ENCODE measurements at places on chromosomes 16 and 17.

- no peak for DNase-seq
Measured at GRCh38 chr16:3608069-3608468, 3.3 kb downstream of the SLX4 start.

DNA sequence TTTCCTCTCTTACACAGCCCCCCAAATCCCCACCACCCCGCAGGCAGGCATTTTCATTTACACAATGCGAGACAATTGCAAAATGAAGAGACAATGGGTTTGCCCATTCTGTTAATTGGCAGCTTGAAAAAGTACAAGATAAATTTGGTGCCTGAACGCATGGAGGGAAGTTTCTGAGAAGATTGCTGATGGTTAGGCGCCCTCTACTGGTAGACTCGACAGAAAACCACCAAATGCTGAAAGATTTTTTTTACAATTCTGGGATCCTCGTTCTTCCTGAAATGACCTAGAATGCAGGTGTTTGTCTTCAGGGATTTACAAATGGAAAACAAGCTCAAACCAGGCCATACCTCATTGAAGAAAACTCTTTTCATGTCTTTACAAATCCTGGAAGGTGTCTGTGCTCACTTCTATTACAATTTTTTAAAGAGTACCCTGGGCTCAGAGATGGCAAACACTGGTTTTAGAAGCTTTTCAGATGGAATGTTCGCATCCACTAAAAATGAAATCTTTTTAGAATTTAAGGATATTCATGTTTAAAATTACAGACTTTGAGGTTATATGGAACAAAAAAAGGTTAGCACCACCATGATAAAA is 338.5 kb downstream of the PMP22 start:
- DNase-seq, result no peak

- DNase-seq, result no peak
Measured at GRCh38 chr16:51968749-51969148, 578.2 kb downstream of the TOX3 start.

GRCh38 chr17:37825851-37826250 is 81.0 kb upstream of the HNF1B start:
- no peak for DNase-seq

DNA sequence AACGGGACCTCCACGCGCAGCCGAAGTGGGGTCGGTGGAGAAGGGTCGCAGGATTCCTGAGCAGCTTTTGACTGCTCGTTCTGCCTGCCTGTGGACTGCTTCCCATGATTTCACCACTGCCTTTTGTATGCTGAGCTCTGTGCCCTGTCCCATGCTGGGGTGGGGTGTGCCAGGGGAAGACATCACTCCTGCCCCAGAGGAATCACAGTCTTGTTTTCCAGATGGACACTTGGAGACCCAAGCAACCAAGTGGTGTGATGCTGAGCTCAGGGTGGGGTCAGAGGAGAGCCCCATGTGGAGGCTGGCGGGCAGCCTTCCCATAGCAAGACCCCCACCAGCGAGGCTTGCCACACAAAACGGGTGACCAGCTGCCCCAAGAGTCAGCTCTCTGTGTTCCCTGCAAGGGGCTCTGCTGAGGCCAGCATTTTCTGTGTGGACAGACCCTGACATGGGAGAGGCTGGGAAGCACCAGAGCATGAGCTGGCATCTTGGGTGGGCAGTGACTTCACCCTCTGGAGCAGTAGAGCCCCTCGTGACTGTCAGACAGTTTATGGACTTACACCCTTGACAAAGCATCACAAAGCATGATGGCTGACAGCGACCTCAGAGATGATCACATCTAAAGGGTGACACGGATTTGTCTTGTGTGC is 111.9 kb downstream of the GNAO1 start:
- DNase-seq, result no peak

DNA sequence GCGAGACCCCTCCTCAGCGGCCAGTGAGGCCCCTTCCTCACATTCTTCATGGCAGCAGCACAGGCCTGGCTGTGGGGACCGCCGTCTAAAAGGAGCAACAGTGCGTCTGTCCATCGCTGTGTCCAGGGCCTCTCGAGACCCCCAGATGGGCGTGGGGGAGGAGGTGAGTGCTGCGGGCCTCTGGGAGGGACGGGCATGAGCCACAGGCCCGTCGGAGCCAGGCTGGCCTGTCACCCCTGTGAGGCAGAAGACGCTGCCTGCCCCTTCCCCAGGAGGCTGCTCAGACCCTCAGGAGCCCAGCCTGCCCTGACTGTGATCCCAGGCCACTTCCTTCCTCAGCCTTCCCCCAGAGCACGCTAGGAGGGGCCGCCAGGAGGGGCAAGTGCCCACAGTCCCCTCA is 2.1 kb upstream of the PYCR1 start:
- no peak for DNase-seq

DNA sequence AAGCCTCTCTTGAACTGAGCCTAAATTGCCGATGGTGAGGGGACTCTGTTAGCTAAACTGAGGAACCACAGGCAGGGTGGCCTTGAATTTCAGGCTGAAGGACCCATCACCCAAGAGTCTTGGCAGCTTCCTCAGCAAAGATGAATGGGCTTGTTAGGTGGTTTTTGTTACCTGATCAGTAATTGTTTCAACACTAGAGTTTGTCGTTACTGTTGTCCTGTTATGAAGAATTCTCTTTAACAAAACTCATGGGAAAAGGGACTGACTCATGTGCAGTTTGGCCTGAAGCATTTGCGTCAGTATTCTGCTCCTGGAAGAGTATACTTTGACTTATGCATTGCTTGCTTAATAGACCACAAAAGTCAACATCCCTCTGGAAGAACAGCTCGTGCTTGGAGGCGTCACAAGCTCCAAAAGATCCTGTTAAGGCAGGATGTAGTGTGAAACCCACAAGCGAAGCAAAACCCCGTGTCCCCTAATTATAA is 206.0 kb downstream of the IRX3 start:
- no peak for DNase-seq

GRCh38 chr17:35664685-35665084 is 66.8 kb upstream of the RASL10B start:
- no peak for DNase-seq

DNA sequence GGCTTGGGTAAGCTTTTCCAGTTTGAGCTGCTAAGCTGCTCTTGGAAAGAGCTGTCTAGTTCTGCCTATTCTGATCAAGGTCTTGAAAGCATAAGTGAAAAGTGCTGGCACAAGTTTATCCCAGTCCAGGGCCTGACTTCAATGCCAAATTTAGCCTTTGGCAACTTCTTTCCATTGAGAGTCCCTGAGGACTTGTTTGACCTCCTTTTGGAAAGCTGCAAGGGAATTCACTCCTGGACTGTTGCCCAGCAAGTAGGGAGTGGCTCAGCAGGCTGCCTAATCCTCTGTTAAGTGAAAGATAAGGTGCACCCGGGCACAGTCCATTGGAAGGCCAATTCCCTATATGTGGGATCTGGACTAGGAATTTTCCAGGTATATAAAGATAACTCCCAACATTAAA is 16.0 kb upstream of the TANC2 start:
- no peak for DNase-seq

DNA sequence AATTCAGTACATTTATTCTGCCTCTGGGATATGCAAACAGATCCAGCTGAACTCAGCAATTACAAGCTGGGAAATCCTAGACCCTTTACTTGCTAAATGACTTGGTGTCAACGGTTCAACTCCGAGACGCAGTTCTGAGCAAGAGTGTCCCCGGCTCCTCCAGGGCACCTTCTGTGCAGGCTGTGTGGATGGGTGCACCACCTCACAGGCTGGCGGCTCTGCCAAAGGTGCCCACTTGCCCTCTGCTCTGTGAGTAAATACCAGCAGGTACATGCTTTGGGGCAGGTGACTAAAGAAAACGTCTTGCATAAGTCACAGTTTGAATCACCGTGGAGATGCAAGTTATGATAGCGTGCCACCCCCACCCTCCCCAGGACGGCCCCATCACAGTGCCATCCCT is 23.3 kb downstream of the MAP1LC3B start:
- DNase-seq, result no peak

GRCh38 chr16:53511403-53512280 is 8.6 kb upstream of the AKTIP start:
- DNase-seq, result peak; percentile 37

DNA sequence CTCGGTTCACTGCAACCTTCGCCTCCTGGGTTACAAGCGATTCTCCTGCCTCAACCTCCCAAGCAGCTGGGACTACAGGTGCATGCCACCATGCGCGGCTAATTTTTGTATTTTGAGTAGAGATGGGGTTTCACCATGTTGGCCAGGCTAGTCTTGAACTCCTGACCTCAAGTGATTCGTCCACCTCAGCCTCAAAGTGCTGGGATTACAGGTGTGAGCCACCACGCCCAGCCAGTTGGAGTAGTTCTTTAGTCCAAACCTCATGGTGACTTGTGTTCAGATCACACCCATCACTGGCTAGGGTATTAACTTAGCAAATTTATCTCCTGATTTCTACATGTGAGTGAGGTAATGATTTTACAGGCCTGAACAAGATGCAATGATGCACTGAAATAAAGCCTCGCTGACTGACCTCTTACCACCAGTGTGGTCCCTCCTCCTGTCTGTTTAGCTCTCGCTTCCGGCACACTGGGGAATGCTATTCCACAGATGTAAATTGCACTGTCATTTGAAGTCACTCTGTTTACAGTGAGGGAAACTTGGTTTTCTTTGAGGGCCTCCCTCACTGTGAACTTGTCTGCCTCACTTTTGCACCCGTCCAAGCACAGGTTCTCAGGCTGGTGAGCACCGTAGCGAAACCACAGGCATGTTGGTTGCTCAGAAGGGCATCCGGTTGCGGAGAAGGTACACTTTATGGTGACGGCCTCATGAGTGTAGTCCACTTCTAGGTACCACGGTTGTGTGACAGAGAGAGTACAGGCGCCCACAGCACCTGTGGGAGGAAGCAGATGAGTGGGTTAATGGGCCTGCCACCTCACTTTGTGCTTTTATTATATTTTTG is 5.5 kb downstream of the IGSF6 start:
- no peak for DNase-seq

DNA sequence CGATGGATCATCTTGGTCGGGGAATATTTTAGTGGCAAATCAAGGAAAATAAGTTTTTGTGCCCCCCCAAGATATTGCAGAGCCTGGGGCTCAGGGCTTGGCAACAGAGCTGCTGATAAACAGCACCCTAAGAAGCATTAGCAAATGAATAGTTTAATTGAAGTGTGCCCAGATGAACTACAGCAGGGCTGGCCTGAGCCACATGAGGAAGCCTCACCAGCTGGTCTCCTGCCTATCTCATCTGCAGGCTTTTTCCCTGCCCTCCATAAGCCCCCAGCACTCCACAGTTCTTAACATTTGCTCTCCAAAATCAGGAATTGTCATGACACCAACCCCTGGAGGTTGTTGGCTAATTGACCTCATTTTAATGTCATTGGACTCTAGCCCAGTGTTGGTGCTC is 480.2 kb downstream of the HS3ST3B1 start:
- no peak for DNase-seq

DNA sequence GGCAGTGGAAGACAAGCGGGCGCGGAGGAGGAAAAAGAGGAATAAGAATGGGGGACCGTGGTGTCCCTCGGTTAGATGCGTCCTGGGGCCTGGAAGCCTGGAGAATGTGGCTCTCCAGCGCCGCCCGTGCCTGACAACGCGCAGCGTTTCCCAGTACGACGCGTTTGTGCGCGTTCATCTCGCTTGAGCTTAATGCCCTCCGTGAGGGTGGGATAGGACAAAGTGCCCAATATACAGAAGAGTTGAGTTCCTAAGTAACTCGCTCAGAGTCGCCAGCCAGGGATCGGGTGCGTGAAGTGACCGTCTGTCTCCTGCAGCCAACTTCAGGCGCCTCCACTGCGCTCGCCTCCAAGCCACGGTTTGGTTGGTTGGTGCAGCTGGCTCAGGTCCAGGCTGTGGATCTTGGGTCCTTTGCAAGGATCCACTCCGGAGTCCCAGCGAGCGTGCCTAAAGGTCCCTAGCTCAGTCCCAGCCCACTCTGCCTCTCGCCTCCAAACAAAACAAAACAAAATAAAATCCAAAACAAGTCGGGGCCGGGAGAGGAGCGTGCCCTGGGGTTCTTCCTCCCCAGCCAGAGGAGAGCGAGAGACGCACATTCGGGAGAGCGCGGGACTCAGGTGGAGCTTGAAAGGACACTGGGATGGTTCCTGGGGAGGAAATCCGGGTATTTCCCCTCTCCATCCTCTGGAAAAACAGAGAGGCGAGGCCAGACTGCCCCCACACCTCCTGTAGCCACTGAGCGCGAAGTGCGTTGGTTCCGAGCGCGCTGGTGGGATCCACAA is 974 bp downstream of the GALR2 start:
- DNase-seq, result no peak

- peak; percentile 24 for DNase-seq
Measured at GRCh38 chr16:27238016-27238587, 30.5 kb downstream of the NSMCE1 start.

DNA sequence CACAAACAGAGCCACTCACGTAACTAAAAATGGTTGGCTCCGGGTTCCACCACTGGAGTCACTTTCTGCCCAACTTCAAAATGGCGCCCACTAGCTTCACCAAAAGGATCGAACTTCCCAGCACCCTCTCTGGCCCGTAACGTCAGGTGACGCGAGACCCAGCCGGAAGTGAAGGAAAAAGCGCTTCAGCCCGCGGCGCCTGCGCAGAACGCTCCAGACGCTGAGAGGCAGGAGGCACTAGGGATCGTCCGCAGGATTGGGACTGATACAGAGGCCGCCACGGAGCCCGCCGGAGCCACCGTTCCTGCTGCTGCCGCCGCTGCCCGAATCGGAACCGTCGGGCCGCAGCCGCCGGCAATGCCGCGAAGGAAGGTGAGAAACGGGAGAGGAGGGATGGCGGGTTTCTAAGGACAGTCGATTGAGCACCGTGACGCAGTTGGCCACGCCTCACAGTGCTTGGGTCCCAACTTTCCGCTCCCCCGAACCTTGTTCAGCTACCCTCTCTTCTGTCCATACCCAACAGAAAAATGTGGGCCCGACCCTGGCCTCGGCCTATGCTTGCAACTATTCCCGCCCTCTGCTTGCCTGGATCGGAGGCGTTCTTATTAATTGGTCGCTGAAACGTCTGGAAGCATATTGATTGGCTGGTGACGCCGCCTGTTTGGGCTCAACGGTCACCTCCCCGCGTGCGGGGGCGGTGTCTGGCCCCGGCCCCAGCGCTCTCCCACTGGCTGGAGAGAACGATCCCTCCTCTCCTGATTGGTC is at the start of gene KAT7:
KAT7 (plus strand) TSS at position 204 of the 765 bp plus-strand sequence; CDS start at position 358, 154 bp downstream.
- peak; percentile 97 for DNase-seq

DNA sequence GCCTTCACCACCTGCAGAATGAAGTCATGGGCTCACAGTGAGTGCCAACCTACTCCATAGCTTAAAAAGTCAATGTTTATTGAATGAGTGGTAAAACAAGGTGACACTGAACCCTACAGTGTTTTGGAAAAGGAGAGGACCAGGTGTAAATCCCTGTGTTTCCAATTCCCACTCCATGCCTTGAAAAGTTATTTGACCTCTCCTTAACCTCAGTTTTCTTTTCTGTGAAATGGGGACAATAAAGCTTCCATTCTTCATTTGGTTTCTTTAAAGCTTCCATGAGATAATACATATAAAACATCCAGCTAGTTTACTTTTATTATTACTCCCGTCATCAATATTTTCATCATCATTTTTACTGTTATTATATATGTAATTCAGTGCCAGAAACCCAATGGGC is 48.0 kb upstream of the ACSM2B start:
- DNase-seq, result no peak

- no peak for DNase-seq
Measured at GRCh38 chr16:3832668-3833067, 47.8 kb downstream of the CREBBP start.

- DNase-seq, result no peak
Measured at GRCh38 chr17:81339191-81339533, 44.1 kb upstream of the SLC38A10 start.

- no peak for DNase-seq
Measured at GRCh38 chr17:5675625-5676421, 91.5 kb upstream of the NLRP1 start.

GRCh38 chr16:17072104-17072503 is 398.7 kb downstream of the XYLT1 start:
- no peak for DNase-seq
